ENCODE measurements at places on chromosomes 2 and 18.

GRCh38 chr18:23529604-23530003, 26.3 kb downstream of the RMC1 start:
- no peak for DNase-seq

DNA sequence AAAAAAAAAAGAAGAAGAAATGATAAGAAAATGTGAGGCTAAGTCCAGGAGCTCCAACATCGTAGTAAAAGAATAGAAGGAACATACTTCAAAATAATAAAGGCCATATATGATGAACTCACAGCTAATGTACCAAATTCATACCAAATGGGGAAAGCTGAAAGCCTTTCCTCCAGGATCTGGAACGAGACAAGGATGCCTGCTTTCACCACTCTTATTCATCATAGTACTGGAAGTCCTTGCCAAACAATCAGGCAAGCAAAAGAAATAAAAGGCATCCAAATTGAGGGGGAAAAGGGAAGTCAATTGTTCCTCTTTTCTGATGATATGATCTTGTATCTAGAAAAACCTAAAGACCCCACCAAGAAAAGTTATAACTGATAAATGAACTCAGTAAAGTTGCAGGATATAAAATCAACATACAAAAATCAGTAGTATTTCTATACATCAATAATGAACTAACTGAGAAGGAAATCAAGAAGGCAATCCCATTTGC, 170.6 kb downstream of the METTL4 start:
- DNase-seq, result no peak

- DNase-seq, result no peak
Observed at GRCh38 chr2:14387332-14387731, 245.2 kb upstream of the LRATD1 start.

DNA sequence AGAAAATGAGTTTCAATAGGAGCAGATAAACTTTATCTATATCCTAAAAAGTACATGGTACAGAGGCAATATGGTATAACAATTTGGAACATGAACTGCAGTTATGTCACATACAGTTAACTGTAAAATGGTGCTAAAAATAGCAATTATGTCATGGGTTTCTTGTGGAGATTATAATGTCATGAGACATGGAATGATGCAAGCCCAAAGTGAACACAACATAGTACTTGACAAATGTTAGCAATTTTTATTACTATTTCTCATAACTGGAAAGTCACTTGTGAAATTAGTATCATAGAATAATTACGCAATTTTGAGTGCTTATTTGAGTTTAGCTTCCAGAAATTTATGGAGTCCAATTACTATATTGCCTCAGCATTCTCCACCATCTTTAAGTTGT, 1263.4 kb downstream of the DSC3 start:
- DNase-seq, result no peak

- DNase-seq, result no peak
Observed at GRCh38 chr2:49224426-49225010, 70.2 kb upstream of the FSHR start.

GRCh38 chr2:65357095-65357958, 75.1 kb downstream of the SPRED2 start:
- no peak for DNase-seq

DNA sequence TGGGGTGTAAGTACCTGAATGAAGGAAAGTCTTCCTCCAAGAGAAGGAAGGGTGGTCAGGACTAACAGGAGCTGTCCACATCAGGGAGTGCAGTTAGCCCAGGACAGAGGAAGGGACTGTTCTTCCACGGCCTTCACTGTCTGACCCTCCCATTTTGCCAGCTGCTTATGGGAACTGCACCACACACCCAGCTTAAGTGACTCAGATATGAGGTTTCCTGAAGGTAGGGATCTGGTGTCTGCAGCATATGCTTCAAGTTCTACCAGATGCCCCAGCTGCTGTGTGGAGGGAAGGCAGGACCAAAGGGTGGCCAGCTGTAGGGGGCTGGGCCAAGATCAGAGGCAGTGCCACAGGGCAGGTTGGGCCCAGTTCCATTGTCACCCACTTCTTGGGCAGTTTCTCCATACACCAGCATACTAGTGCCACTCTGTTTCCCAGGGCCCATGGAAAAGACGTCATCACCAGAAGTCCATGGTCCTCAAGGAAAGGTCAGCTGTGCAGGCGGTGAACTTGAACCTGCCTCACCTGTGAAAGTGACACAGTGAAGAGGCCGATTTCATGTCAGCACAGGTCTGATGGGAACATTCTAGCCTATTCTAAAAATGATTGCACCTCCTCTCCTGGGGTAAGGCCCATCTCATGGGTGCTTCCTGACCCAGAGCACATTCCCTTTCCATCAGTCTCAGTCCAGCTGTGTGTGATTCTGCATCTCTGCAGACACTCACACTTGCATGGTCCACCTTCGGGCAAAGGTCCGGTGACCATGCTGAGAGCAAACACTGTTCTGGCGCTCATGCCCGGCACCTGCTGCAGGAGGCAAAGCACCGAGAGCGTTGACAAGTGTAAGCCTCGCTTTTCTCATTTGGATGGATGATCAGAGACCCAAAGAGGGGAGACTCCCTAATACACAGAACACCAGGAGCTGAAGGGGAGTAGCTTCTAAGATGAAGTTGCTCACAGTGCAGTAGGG, 68.0 kb downstream of the ACAA2 start:
- no peak for DNase-seq

Measured in stimulated activated CD4-positive, alpha-beta T cell treated with anti-CD3 and anti-CD28 coated beads, Interleukin-4, amount 100 ng/mL, for 1 hour (primary cell).